ENCODE measurements at places on chromosomes 7 and 10.

DNA sequence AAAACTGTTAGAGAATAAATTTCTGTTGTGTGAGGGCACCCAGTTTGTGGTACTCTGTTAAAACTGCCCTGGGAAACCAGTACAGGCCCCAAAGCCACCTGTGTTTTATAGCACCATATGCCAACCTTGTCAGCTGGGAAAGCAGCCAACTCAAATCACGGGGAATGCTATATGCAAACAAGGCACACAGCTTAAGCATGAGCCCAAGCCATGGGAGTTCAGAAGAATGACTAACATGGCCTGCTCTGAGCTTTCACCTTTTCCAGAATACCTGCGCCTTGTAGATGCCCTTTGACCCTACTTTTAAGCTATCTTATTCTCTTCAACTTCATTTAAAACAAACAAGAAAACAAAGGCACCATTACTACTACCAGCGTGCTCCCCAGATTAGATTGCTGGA is 5.5 kb upstream of the SLC25A13 start:
- DNase-seq: no peak

- DNase-seq: no peak
Measured at GRCh38 chr10:109451879-109452278, 471.4 kb downstream of the XPNPEP1 start.

DNA sequence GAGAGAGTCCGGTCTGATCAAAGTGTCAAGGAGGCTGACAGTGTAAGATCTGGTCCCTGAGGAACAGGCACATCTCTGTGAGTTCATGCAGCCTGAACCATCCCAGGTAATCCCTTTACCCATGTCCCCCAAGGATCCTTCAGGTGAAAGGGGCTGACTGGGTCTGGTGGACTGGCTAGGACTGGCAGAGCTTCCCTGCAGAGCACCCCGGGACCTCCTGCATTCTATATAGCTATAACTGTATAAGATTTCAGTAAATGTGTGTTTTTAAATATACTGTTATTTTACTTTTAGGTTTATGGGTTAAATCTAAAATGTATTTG is 246.8 kb downstream of the ELMO1 start:
- no peak for DNase-seq

- no peak for DNase-seq
Measured at GRCh38 chr10:45249978-45250693, 65.3 kb downstream of the OR13A1 start.

Measured in stimulated activated CD4-positive, alpha-beta T cell treated with anti-CD3 and anti-CD28 coated beads, Interleukin-12 subunit alpha, Interleukin-12 subunit beta, amount 100 ng/mL, for 48 hours (primary cell).